Endothelial cell (in vitro differentiated cells): ENCODE measurements at places on chromosomes 6 and 20.

DNA sequence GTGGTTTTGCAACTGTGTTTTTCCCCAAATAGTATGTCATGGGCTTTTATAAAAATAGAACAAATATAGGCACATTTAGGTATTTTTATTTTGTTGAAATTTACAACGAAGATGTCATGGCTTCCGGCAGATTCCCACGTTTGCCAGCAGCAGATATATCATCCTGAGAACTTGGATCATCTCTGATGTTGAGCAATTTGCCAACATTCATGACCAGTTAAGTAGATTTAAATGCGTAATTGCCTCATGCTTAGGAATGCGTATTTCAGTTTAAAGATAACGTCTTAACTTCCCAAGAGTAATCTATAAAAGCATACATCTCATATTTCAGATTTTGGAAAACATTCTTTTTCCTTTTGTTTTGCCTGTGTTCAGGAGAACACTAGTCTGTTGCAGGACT is 457.8 kb downstream of the QKI start:
- no peaks in the 10 kb centered on the region for H3K27me3 ChIP-seq
- peaks cover 3% of the 10 kb centered on the region for H3K4me1 ChIP-seq
- no peak overlapping the region for H3K4me3 ChIP-seq
- no peak for DNase-seq

DNA sequence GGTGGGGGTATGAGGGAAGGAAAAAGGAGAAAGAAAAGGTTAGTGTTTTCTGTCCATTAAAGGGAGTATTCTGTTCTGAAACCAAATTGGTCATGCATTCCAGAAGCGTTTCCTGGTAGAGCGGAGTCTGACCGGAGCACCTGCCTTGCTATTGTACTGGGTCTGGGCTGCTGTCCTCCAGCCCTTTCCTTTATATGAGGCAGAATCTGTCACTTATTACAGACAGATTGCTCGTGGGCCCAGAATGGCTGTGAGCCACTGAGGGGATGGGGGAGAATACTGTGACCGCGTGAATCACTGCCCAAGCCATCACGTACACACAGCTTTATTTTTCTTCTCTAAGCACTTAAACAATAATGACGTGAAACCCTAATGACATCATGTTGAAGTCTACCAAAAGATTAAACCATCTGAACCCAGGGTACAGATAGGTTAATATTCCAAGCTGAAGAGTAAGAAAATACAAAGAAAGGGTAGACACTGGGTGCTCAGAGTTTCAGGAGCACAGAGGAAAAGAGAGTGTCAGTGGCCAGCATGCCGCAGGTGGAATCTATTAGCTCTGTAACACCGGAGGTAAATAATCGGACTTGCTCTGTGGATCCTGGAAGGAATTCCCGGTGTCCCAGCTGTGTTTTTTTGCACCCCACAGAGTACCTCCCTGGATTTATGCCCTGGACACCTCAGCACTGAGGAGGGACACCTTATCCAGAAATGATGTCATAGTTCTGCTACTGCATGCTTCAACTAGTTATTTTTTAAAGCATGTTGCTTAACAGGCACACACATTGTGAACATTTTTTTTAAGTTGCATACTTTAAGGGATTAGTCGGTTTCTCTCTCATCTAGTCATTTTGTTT is 573.3 kb downstream of the PKHD1 start:
- H3K27me3 ChIP-seq = no peaks in the 10 kb centered on the region
- no peak for DNase-seq
- no peak overlapping the region for H3K4me3 ChIP-seq
- H3K27ac ChIP-seq = no peak overlapping the region
- H3K36me3 ChIP-seq = no peaks in the 10 kb centered on the region

- no peak overlapping the region for H3K4me3 ChIP-seq
- H3K27me3 ChIP-seq = peaks cover 3% of the 10 kb centered on the region
- no peaks in the 10 kb centered on the region for H3K36me3 ChIP-seq
- H3K27ac ChIP-seq = no peak overlapping the region
Measured at GRCh38 chr6:75986935-75987334, 85.5 kb downstream of the IMPG1 start.

GRCh38 chr6:20931093-20931492 is 396.8 kb downstream of the CDKAL1 start:
- no peak for DNase-seq
- H3K4me1 ChIP-seq = peaks cover 10% of the 10 kb centered on the region
- H3K36me3 ChIP-seq = no peaks in the 10 kb centered on the region
- no peaks in the 10 kb centered on the region for H3K27me3 ChIP-seq
- no peak overlapping the region for H3K27ac ChIP-seq

- peaks cover 2% of the 10 kb centered on the region for H3K27me3 ChIP-seq
- no peak overlapping the region for H3K27ac ChIP-seq
- no peak overlapping the region for H3K4me3 ChIP-seq
Measured at GRCh38 chr20:5044075-5044620, 42.8 kb upstream of the SLC23A2 start.

DNA sequence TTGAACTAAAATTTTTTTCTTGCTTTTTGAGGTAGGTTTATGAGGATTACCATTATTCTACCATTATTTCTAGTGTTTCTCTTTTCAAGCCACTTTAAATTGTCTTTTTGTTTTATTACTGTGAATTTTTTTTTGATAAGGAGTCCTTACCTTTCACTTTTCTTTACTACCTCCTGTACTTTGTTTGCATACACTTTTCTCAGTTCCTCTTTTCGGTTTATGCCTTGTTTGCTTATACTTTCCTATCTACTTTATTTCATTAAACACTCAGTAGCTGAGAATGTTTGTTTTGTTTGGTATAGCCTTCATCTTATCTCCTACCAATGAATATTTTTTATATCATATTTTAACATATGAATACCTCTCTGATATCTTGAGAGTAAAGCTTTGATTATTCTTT is 147.9 kb downstream of the TFAP2B start:
- H3K27me3 ChIP-seq = no peaks in the 10 kb centered on the region
- H3K4me1 ChIP-seq = no peaks in the 10 kb centered on the region
- H3K27ac ChIP-seq = no peak overlapping the region
- H3K4me3 ChIP-seq = no peak overlapping the region
- no peaks in the 10 kb centered on the region for H3K36me3 ChIP-seq

DNA sequence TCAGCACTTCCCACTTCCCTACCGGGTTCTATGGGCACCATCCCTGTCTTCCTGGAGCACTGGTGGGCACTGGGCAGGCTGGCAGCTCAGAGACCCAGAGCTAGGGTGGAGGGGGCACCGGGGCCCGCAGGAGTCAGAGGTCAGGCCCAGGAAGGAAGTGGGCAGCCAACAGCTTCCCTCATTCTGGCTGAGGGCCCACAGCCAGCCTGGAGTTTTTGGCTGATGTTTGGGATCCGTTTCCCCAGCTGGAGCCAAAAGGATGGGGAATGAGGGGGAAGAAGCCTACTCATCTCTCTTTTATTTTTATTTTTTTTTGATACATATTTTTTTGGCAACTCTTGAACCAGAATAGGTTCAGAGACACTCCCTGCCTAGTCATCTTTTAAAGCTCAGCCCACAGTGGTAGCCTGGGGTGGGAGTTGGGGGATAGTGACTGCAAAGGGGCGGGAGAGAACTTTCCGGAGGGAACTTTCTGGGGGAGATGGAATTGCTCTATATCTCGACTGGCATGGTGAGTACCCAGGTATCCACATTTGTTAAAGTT is 54.2 kb upstream of the MLN start:
- H3K36me3 ChIP-seq = peaks cover 3% of the 10 kb centered on the region
- H3K27me3 ChIP-seq = peaks cover 2% of the 10 kb centered on the region
- peaks cover 37% of the 10 kb centered on the region for H3K4me1 ChIP-seq
- DNase-seq = no peak
- H3K4me3 ChIP-seq = no peak overlapping the region

DNA sequence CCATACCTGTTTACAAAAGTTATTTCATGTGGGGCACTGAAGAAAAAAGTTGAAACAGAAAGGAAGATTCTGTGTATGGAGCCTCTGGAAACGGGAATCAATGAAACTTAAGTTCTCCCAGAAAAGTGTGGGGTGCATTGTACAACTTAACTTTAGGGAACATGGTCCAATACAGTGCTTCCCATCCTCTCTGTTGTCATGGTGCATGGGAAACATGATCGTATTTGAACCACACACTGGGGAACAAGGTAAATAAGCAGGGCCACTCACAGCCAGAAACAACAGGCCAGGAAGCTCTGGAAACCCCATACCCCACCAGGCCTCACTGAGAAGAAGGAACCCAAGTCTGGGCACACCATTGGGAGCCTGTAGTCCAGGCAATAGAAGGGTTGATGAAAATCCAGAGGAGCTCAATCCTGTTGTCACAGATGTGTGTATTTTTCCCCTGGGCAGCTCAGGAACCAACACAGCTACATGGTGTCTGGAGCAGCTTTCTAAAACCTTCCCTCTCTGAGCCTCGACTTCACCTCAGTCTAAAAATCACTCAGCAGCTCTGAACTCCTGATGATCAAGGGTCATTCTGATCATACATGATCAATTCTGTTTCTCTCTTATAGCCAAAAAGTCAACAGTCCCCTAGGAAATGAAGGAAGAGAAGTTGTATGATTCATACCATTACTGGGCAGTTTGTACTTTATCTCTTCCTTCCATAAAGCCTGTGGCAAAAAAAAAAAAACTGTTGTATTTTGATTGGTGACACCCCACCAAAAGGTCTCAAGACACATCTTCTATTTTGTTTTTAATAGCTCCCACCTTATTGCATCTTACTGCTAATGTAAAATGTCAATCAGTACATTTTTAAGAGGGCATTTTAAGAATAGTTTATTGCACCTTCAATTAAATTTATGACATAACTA is 198.5 kb upstream of the TAB2 start:
- H3K27me3 ChIP-seq = no peaks in the 10 kb centered on the region
- H3K36me3 ChIP-seq = no peaks in the 10 kb centered on the region
- H3K4me1 ChIP-seq = peaks cover 5% of the 10 kb centered on the region
- DNase-seq = no peak
- H3K4me3 ChIP-seq = no peak overlapping the region
- no peak overlapping the region for H3K27ac ChIP-seq

DNA sequence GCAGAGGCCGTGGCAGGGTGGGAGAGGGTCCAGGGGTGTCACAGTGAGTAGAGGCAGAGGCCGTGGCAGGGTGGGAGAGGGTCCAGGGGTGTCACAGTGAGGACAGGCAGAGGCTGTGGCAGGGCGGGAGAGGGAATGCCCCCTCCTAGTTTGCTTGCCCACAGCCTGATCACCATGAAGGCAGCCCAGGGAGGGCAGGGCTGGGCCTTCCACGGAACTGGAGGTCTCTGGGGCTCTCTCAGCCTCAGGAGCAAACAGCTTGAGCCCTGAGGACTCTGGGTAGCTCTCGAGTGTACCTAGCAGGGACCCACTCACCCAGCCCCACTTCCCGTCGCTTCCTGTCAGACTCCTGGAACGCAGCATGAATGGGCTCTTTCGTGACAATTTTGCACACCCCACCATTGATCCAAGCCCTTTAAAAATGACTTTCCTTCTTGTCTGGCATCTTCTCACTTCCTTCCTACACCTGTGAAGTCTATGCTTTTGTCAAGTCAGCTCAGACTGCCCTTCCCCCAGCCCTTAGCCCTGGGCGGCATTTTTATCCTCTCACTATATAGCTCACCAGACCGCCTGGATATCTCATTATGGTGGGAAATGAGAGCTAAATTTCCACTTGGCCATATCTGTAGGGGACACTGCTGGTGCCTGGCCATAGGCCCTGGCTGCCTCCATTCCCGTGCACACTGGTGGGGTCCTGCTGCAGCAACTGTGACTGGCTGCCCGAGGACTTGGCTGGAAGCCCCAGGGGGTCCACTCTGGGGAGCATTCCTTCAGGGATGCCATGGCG is 140.3 kb downstream of the CDC5L start:
- no peak overlapping the region for H3K27ac ChIP-seq
- no peak overlapping the region for H3K4me3 ChIP-seq
- peaks cover 2% of the 10 kb centered on the region for H3K27me3 ChIP-seq
- no peak for DNase-seq

DNA sequence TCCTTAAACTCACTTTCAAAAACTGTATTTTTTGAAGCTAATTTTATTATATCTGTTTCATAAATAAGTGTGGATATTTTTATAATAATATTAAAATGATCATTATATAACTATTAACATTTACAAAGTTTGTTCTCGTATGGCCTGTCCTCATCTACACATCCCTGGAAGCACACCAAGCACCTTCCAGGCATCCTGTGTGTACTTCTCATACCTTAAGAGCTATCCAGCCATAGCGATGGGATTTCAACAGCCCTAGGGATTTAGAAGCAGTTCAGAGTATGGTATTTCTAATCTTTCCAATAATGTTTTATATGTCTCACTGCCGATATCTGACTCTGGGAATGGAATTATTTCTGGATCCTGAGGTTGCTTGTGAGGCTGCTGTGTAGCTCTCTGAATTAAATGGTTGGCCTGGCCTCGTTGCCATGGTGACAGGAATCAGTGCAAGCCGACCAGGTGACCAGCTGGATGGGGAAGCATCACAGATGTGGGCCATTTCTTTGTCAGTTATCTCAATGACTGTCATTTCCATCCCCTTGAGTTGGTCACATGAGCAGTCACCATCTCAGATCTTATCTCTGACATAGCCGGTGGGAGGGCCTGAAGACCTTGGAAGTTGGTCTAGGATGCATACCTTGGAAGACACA is 265.2 kb upstream of the RIN2 start:
- H3K36me3 ChIP-seq = no peaks in the 10 kb centered on the region
- no peaks in the 10 kb centered on the region for H3K27me3 ChIP-seq
- H3K4me3 ChIP-seq = no peak overlapping the region
- no peaks in the 10 kb centered on the region for H3K4me1 ChIP-seq

- H3K27me3 ChIP-seq = no peaks in the 10 kb centered on the region
- DNase-seq = no peak
- no peaks in the 10 kb centered on the region for H3K4me1 ChIP-seq
- no peak overlapping the region for H3K4me3 ChIP-seq
- H3K36me3 ChIP-seq = no peaks in the 10 kb centered on the region
Measured at GRCh38 chr6:79699606-79700005, 68.5 kb downstream of the SH3BGRL2 start.

DNA sequence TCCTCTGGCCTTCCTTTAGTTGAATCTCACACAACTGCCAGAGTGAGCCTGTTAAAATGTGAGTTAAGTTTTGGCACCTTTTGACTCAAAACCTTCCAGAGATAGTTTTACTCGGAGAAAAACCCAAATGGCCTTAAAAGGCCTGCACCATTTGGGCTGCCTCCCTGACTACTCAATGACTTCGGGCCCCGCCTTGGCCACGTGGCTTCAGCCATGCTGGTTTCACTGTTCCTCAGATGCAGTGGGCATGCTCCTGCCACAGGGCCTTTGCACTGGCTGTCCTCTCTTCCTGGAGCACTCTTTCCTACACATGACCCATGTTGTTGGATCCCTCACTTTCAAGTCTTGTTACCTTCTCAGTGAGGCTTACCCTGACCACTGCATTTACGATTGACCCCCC is 18.3 kb downstream of the VEGFA start:
- H3K36me3 ChIP-seq = no peaks in the 10 kb centered on the region
- H3K27ac ChIP-seq = no peak overlapping the region
- no peaks in the 10 kb centered on the region for H3K4me1 ChIP-seq
- peaks cover 8% of the 10 kb centered on the region for H3K27me3 ChIP-seq
- no peak overlapping the region for H3K4me3 ChIP-seq

GRCh38 chr20:19660808-19661378 is 97.2 kb upstream of the RIN2 start:
- no peaks in the 10 kb centered on the region for H3K36me3 ChIP-seq
- no peak overlapping the region for H3K4me3 ChIP-seq
